ENCODE measurements at places on chromosomes 6 and 20. TPM values are rescaled to one million over a fixed set of nuclear protein-coding genes. Genes with fewer than 3 reads are reported as not detected.

- H3K4me3 ChIP-seq = no peak overlapping the region
- H3K27me3 ChIP-seq = no peaks in the 10 kb centered on the region
- H3K4me1 ChIP-seq = no peaks in the 10 kb centered on the region
- DNase-seq = no peak
- H3K27ac ChIP-seq = no peak overlapping the region
- H3K36me3 ChIP-seq = no peaks in the 10 kb centered on the region
Measured at GRCh38 chr20:2778602-2779321, 21.7 kb downstream of the CPXM1 start.

DNA sequence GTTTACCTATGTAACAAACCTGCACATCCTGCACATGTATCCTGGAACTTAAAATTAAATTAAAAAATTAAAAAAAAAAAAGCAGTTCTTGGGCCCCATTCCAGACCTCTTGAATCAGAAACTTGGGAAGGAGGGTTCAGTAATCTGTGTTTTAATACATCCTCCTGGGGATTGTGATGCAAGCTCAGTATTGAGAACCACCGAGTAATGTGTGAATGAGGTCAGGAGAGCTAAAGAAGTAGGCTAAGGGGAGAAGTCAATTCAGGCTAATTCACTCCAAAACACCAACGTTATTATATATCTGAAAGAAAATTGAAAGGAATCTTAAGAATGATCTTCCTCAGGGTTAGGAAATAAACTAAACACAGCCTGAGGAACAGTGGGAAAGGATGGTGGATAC, 120.4 kb downstream of the RNF144B start:
- no peak overlapping the region for H3K27ac ChIP-seq
- H3K36me3 ChIP-seq = no peaks in the 10 kb centered on the region
- H3K4me1 ChIP-seq = peaks cover 16% of the 10 kb centered on the region
- no peaks in the 10 kb centered on the region for H3K27me3 ChIP-seq
- H3K4me3 ChIP-seq = no peak overlapping the region

PSORS1C1 gene
- 3.7 TPM for total RNA-seq

EGFL8 gene
- total RNA-seq = 16.2 TPM
